ENCODE measurements at places on chromosomes 5 and 9. TPM values are rescaled to one million over a fixed set of nuclear protein-coding genes. Genes with fewer than 3 reads are reported as not detected.
A peak's percentile ranks its signal among the peaks of the same experiment; 100 is the strongest.

DNA sequence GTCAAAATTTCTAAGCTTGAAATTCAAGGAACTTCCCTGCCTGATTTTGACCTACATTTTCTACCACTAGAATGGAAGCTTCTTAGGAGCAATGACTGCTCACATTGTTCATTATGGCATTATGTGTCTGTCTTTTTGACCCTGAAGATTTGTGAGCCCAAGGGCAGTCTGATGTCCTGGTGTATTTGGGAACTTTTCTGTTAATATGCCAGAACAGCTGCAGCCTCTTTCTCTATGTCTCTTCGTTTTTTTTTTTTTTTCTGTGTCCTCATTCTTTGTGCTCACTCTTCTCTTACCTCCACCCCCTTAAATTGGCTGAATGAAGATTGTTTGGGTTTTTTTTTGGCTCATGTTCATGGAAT, 34.8 kb upstream of the TMC1 start:
- no peak for DNase-seq

Gene ICE1
- 35.6 TPM for total RNA-seq

- DNase-seq = peak; percentile 41
Measured at GRCh38 chr9:92483627-92484545, 1.6 kb upstream of the ASPN start.

Gene SV2C
- total RNA-seq = not detected

DNA sequence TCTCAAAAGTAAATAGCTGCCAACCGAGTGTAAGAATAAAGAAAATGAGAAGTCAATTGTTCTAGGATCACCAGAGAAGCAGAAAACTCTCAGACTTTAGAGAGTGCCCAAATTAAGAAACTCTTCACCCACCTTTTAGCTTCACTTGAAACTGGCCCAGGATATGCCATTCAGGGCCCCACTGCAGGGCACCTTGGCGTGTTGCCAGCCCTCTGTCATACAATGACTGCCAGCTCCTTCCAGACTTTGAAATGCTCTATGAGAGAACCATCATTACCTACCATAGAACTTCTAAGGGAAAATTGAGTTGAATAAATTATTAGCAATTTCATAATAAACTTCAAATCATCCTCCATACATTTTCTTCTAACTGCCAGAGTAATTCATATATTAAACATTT, 240.5 kb downstream of the CETN3 start:
- DNase-seq = no peak

GRCh38 chr5:158953929-158954534, 145.7 kb downstream of the EBF1 start:
- no peak for DNase-seq

GRCh38 chr9:12826924-12827565, 52.2 kb downstream of the LURAP1L start:
- no peak for DNase-seq

Gene RGS7BP
- not detected for total RNA-seq

Gene IL5
- 7.0 TPM for total RNA-seq

- no peak for DNase-seq
Measured at GRCh38 chr9:20854444-20854843, 170.4 kb downstream of the FOCAD start.

Gene LEAP2
- 6.0 TPM for total RNA-seq

Gene IL3
- 71.3 TPM for total RNA-seq

Gene NME5
- not detected for total RNA-seq

GRCh38 chr9:77508396-77508795, 139.7 kb downstream of the GNA14 start:
- no peak for DNase-seq

DNA sequence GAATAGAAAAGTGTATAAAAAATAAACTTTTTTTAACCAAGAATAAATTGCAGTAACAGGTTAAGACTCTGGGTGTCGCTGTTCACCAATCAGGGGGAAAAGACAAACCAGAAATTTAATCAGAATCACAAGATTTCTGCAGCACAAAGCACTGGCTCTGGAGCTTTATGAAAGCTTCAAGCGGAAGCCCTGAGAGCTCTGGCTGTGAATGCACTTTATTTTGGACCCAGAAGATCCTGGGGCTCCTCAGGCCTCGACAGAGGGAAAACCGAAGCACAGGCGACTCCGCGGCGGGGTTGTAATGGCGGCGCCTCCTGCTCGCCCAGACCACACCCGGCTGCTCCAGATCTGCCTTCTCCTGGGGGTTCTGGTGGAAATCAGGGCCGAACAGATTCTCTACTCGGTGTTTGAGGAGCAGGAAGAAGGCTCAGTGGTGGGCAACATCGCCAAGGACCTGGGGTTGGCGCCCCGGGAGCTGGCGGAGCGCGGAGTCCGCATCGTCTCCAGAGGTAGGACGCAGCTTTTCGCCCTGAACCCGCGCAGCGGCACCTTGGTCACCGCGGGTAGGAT, at the start of gene PCDHGA4:
PCDHGA4 (plus strand) TSS at position 122 of the 570 bp plus-strand sequence; CDS start at position 209, 87 bp downstream.
- peak; percentile 61 for DNase-seq

DNA sequence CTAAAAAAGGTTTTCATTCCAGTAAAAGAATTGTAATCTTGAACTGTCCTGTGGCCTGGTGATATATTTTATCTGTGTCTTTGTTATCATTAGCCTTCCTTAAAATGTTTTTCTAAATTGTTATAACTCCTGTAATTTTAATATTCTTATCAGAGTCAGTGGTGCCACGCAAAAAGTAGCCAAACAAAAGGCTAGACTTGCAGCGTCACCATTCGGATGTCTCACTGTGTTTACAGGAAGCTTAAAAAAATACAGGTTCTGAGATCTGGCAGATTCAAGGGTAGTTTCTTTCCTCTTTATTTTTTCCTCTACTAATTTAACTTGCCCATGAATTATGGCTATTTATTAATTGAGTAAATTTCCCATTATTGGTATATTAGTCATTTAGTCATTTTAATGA, 362.3 kb downstream of the MAT2B start:
- no peak for DNase-seq

GRCh38 chr5:110086658-110087388, 397.1 kb downstream of the MAN2A1 start:
- DNase-seq = peak; percentile 80

GRCh38 chr9:98378206-98378780, 122.8 kb upstream of the TBC1D2 start:
- no peak for DNase-seq

DNA sequence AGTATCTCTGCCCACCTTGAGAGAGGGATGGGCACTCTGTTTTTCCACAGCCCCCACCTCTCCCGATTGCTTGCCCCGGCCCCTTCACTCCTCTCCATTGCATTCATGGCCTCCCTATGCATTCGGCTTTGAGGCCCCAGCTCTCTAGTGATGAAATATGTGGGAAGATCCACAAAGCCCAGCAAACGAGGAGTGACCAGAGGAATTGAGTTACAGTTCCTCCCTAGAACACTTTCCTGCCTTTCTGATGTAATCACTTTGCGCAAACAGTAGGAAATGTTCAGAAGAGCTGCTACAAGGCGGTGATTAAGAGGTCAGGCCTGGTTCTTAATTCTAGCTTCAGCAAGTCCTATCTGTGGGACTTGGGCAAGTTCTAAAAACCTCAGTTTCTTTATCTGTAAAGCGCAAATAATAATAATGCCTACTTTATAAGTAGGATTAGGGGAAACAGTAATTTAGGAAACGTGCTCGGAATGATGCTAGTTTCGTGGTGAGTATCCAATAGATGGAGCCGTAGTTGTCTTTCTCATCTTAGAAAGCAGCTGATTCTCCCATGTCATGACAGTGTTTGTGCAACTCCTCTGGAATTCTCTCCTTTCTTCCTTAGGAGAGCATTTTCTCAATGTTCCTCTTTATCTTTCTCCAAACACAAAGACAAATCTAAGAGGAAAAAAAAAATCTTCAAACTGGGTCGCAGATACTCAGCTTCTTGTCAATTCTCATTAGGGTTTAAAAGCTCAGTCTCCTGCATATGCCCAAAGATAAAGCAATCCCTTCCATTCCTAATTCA, 99.5 kb upstream of the MSX2 start:
- DNase-seq = no peak

DNA sequence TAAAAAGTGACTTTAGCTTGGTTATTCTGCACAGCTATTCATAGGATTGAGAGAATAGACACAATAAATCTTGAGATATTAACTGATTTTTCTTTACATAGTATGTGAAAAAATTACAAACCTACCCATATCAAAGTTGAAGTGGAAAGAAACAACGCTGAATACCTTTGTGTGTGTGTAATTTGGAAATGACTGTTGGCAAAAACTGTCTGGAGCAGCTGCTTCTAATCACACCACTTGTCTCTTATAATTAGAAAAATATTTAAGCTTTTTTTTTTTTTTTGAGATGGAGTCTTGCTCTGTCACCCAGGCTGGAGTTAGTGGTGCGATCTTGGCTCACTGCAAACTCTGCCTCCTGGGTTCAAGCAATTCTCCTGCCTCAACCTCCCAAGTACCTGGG, 110.8 kb upstream of the POC5 start:
- no peak for DNase-seq

DNA sequence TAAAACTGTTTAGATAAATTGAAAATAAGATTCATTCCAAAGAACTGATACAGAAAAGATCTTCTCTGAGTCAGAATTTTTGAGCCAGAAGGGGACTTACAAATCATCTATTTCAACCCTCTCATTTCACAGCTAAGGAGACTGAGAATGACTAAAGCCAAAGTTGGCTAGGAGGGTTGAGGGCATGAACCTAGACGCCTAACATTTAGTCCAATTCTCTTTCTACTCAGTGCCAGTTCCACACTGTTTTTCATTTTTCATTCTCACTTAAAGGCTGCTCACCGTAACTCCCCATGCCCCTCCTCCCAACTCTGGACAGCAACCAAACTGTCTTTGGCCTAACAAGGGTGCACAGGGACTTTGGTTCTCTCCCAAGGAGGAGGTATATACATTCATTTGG, 364.0 kb downstream of the NDUFS4 start:
- no peak for DNase-seq

GRCh38 chr5:162068412-162068811, 839 bp downstream of the GABRG2 start:
- peak; percentile 58 for DNase-seq

Gene SOHLH1
- not detected for total RNA-seq

DNA sequence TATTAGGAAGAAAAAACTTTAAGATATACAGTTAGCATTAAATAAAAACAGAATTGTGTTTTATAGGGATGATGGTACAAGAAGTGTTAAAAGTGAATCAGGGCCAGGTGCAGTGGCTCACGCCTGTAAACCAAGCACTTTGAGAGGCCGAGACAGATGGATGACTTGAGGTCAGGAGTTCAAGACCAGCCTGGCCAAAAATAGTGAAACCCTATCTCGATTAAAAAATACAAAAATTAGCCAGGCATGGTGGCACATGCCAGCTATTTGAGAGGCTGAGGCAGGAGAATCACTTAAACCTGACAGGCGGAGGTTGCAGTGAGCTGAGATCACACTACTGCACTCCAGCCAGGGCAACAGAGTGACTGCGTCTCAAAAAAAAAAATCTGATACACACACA, 282.9 kb upstream of the ATP10B start:
- DNase-seq = no peak

Gene CAMK4
- total RNA-seq = 47.7 TPM

Gene GABRA6
- total RNA-seq = not detected

Gene WNK2
- total RNA-seq = 2.7 TPM

GRCh38 chr9:136520053-136520540, 25.8 kb downstream of the NOTCH1 start:
- DNase-seq = no peak

Gene FYB1
- 93.7 TPM for total RNA-seq

DNA sequence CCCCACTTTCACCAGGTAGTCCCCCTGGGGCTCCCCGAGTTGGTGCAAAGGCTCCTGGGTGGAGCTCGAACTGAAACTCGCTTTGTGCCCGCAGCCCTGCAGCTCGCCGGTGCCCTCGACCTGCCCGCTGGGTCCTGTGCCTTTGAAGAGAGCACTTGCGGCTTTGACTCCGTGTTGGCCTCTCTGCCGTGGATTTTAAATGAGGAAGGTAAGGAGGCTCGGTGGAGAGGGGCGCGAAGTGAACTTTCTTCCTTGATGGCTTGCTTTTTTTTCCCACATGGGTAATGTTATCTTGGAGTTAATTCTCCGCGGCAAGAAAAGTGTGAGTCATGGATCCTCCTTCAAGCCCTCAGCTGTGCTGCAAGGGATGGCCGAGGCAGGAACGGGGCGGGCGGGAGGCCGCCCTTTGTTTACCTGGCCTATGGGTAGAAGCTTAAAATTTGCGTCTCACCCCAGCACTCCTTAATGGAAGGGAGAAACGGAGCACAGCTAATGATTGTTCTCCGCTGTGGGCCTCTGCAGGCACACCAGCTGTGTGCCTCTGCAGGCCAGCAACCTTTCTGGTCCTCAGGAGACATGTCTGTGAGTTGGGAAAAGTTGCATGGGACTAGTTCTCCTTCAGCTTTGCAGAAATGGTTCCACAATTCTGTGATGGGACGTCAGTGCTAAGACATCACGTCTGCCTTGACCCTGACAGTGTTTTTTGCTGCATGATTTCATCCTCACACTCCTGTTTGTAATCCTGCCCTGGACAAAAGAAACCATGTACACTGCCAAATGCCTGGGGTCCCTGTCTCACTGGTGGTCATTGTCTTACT, 1.1 kb downstream of the MAMDC2 start:
- DNase-seq = no peak

Gene EDIL3
- not detected for total RNA-seq

Measured in activated CD4-positive, alpha-beta T cell treated with anti-CD3 and anti-CD28 coated beads, Interleukin-2, amount 10 ng/mL, durations not matched to agents 24 days and 14 days (primary cell).